ENCODE measurements at places on chromosomes 1 and 21. TPM values are rescaled to one million over a fixed set of nuclear protein-coding genes. Genes with fewer than 3 reads are reported as not detected.

DNA sequence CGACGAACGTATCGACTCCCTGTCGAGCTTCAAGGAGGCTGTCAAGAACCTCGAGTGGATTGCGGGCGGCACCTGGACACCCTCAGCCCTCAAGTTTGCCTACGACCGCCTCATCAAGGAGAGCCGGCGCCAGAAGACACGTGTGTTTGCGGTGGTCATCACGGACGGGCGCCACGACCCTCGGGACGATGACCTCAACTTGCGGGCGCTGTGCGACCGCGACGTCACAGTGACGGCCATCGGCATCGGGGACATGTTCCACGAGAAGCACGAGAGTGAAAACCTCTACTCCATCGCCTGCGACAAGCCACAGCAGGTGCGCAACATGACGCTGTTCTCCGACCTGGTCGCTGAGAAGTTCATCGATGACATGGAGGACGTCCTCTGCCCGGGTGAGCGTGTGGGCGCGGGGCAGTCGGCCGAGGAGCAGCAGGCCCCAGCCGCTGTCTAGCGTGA is 28.0 kb downstream of the COL6A2 start:
- no peak for DNase-seq

DNA sequence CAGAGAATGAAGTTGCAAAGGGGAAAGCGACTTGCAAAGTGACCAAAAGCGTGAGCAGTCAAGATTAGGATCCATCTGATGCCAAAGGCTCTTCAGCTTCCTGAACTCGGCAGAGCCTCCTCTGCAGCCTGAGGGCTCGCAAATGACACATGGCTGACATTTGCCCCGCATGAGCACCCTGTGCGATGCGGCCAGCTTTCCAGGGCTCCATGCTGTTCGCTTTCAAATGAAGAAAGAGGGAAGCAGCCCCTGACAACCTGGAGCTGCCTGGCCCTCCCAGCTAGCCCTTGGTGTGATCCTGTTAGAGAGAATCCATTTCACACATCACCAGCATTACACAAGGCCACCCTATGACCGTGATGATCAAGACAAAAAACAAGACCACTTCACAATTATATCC is 20.2 kb upstream of the FAM131C start:
- peak; percentile 60 for DNase-seq

GRCh38 chr1:234730770-234731568 is 121.0 kb upstream of the IRF2BP2 start:
- DNase-seq = no peak

GRCh38 chr1:34711485-34711884 is 43.4 kb upstream of the GJB5 start:
- peak; percentile 21 for DNase-seq

GRCh38 chr1:230392536-230392909 is 33.6 kb downstream of the PGBD5 start:
- no peak for DNase-seq

CFHR4 gene
- polyA plus RNA-seq = not detected

DNA sequence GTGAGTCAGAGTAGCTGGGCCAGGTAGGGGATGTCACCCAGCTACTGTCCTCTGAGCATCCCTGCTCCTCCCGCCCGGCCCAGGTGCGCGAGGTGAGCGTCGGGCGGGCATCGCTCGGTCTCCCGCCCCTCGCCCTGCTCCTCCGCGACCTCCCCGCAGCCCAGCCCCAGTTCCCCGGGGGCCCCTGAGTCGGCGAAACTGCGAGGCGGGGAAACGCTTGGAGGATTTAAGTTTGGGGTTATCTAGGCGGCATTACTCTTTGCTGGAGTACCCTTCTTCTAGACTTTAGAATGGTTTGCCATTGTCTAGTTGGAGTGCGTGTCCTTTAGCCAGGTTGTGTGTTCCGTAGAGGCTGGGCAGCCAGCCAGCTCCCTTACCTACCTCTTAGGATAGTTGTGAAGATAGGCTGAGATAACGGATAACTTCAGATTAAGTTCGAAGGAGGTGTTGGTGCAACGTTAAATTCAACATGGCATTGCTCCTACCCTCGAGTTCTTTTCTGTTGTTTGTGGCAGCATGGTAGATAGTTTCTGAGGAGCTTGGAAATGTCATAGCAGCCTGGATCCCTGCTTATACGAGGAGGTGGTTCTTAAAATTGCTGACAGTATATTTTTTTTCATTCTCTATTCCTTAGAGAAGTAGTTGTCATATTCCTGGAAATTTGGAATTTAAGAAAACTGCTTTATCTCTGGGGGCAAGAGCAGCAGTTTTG is 697 bp downstream of the AGO3 start:
- DNase-seq = peak; percentile 22

- no peak for DNase-seq
Observed at GRCh38 chr21:36456729-36457414, 23.1 kb downstream of the CLDN14 start.

DNA sequence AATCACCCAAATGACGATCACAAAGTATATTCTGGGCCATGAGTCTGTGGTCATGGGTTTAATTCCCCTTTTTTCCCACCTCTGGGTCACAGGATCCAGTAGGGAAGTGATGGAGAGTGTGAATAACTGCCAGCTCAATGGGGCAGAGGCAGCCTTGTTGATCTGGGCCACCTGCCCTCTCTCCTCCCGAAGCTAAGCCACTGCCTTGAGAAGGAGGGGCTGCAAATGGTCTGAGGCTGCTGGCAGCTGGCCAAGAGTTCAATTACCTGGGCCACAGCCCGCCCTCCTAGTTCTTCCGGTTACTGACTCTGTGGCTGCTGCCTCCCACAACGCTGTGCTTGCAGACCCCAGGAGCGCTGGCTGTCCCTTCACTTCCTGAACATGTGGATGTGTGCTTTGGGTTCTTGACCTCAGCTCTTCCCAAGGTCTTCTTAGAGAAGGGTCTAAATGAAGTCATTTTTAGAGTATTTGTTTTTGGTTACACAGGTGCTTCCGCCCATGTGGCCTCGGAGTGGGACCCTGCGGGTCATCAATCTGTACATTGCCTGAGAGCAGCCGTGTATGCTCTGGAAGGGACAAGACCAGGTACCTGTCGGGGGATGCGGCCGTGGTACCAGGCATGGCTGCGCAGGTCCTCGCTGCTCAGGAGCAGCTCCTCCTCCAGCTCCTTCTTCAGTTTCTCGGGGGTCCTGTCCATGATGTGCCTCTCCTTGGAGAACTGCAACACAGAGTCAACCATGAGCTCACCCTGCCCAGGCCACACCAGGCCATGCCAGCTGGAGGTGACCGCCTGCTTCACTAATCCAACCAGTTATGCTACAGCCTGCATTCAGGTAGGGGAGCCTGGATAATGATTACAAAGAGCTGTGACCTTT is 89.7 kb downstream of the BCAR3 start:
- DNase-seq = peak; percentile 85

DNA sequence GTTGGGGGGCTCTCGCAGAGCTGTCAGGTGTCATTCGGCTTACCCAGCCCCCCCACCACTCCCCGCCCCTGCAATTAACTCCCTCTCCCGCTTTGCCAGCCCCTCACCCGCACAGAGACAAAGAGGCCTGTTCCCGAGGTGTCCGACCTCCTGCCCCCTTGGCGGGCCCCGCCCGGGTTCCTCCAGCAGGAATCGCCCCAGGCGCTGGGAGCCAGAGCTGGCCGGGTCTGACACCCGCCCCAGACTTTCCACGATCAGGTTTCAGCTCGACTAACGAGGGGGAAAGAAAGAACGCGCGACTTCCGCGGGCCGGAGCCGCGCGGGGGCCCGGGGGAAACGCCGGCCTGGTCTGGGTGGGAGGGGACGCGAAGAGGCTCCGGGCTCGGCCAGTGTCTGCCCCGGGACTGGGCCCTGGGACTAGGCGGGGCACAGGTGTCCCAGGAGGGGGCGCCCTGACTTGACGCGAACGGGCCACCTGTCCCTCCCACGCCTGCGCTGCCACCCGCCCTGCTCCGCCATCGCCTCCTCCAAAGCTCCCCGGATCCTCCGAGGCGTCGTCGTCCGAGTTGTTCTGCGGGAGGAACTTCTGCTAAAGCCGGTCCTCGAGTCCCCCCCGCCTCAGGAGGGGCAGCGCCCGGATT is 36.4 kb upstream of the HHAT start:
- DNase-seq = peak; percentile 80

NBPF1 gene
- 29.8 TPM for polyA plus RNA-seq

TSPEAR gene
- polyA plus RNA-seq = 0.03 TPM

All from SK-N-SH (cell line).